ENCODE measurements at places on chromosomes 6 and 20. TPM values are rescaled to one million over a fixed set of nuclear protein-coding genes. Genes with fewer than 3 reads are reported as not detected.

The ELOVL2 gene
- total RNA-seq = 0.79 TPM

The DEFB132 gene
- not detected for total RNA-seq

The WFDC12 gene
- 1.4 TPM for total RNA-seq

The RBM24 gene
- total RNA-seq = 1.5 TPM

DNA sequence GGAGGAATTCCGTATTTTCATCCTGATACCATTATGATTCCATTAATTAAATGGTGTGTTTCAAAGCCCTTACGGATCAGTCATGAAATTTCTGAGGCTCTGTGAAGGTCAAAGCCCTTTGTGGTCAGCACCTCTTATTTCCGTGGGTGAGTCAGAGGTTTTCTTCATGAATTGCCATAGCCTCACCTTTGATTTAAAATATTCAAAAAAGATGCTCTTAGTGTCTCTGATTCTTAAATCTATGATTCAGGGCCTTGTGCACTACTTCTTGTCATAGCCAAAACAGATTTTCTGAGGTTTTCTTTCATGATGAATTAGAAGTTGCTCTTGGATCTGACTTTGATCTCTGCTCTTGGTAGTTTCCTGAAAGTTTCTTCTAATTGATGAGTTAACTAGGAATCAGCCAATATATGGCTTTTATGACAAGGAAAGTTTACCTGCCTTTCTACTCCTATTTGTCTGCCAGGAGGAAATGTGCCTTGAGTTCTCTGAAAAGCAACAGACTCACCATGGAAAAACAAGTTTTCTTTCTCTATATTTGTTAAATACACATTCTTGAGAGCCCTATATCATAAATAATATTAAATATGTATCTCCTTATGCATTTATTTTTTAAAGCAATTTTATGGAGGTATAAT is 613.0 kb downstream of the UTRN start:
- H3K36me3 ChIP-seq = no peaks in the 10 kb centered on the region
- no peaks in the 10 kb centered on the region for H3K27me3 ChIP-seq
- no peak overlapping the region for H3K27ac ChIP-seq
- no peak overlapping the region for H3K4me3 ChIP-seq

DNA sequence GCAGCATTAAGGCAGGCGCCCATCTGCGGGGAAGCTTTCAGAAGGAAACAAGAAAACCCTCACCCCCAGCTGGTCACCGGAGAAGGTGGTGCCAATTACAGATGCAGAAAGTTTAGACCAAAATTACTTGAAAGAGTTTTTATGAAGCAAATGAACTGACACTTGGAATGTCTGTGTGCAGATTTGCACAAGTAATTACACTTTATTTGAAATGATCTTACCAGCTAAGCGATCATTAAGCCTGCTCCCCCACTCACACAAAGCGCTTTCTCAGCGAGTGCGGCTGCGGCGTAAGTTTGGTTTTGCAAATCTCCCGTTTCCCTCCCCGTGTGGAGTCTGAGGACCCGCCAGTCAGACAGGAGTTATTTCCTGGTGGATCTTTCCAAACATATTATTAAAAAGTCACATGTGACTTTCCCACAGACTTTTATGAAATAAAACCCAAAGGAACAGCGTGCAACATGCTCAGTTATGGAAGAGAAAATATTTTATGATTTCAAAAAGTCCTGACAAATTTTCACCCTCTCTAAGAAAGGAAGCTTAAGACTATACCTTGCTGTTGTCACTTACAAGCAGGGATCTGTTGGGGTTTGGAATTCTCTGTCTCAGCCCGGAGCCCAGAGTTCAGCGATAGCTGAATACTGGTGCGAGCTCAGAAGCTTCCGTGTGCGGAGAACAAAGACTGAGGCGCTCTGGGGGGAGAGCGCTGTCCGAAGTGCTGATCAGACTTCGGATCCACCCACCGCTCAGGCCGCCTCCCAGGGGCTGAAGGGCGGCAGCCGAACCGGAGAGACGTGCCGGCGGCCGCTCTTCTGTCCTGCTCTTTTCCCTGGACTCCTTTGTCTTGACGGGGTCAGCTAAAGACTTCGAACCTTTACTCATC is 2.7 kb upstream of the MYT1 start:
- no peaks in the 10 kb centered on the region for H3K36me3 ChIP-seq
- H3K4me3 ChIP-seq = no peak overlapping the region
- no peaks in the 10 kb centered on the region for H3K4me1 ChIP-seq
- peaks cover 18% of the 10 kb centered on the region for H3K27me3 ChIP-seq

DNA sequence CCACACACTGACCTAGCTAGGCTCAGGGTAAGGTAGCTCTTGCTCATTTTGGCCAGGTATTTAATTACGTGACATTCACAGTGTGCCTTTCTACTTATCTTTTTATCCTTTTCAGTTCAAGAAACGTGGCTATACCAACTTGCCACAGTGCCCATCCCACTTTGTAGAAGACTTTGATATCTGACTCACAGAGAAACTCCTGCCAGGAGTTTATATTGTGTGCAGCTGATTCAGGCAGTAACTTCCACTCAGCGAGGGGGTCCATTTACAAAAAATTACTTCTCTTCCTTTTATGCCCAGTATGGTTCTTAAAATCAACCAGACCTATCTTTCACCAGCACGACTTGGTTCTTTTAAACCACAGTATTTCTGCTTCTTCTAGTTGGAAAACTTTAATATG is 75.6 kb downstream of the PRL start:
- no peaks in the 10 kb centered on the region for H3K27me3 ChIP-seq
- no peak overlapping the region for H3K4me3 ChIP-seq
- H3K27ac ChIP-seq = no peak overlapping the region

DNA sequence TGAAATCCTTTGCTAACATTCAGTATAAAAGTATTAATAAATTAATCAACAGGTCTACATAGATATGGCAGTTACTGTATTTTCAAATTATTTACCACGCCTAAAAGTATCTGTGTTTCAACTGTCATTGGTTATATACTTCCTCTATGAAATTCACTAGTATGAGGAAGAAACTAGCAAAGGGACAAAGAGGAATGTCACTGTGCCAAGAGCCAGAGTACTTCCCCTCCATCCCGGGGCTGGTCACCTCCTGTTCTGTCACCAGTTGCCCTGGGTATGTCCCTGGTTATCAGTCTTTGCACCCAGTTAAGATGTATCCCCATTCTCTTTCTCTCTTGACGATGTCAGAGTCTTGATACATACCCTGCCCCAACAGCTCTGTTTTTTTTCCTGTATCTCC is 476.8 kb upstream of the SOX4 start:
- no peaks in the 10 kb centered on the region for H3K27me3 ChIP-seq
- H3K4me1 ChIP-seq = no peaks in the 10 kb centered on the region
- H3K4me3 ChIP-seq = no peak overlapping the region
- no peaks in the 10 kb centered on the region for H3K36me3 ChIP-seq
- H3K27ac ChIP-seq = no peak overlapping the region

GRCh38 chr6:27494103-27494502 is 21.2 kb upstream of the ZNF184 start:
- no peaks in the 10 kb centered on the region for H3K4me1 ChIP-seq
- peaks cover 26% of the 10 kb centered on the region for H3K27me3 ChIP-seq
- H3K36me3 ChIP-seq = no peaks in the 10 kb centered on the region
- DNase-seq = no peak
- no peak overlapping the region for H3K27ac ChIP-seq
- no peak overlapping the region for H3K4me3 ChIP-seq

GRCh38 chr6:25122001-25122400 is 157.2 kb upstream of the CARMIL1 start:
- no peaks in the 10 kb centered on the region for H3K4me1 ChIP-seq
- no peaks in the 10 kb centered on the region for H3K27me3 ChIP-seq
- no peaks in the 10 kb centered on the region for H3K36me3 ChIP-seq
- peak overlapping the region; percentile 29 for H3K27ac ChIP-seq
- H3K4me3 ChIP-seq = no peak overlapping the region

DNA sequence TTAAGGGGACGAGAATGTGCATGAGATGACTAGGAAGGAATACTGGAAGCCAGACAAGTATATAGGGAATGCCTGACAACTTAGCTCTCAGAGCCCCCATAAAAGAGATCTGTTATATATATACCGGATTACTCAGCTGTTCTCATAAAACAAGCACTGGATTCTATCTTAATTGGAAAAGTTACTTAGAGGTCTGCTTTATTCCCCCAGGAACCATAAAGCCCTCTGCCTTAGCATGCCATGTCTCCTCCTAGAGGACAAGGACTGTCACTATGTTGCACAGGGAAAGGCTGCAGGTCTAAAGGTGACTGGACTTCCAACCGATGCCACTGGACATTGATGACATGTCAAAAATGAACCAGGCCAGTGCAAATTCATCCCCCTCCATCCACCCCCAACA is 6.4 kb downstream of the EXOC2 start:
- H3K27ac ChIP-seq = no peak overlapping the region
- H3K36me3 ChIP-seq = no peaks in the 10 kb centered on the region
- no peak overlapping the region for H3K4me3 ChIP-seq
- no peak for DNase-seq
- H3K4me1 ChIP-seq = no peaks in the 10 kb centered on the region
- H3K27me3 ChIP-seq = no peaks in the 10 kb centered on the region

GRCh38 chr6:157670466-157671186 is 152.4 kb upstream of the SNX9 start:
- H3K4me3 ChIP-seq = no peak overlapping the region
- H3K27me3 ChIP-seq = no peaks in the 10 kb centered on the region
- no peaks in the 10 kb centered on the region for H3K36me3 ChIP-seq
- H3K27ac ChIP-seq = no peak overlapping the region
- H3K4me1 ChIP-seq = peaks cover 4% of the 10 kb centered on the region

GRCh38 chr6:92848901-92849300 is 570.5 kb downstream of the EPHA7 start:
- H3K27me3 ChIP-seq = no peaks in the 10 kb centered on the region
- no peaks in the 10 kb centered on the region for H3K4me1 ChIP-seq
- no peak overlapping the region for H3K4me3 ChIP-seq
- H3K36me3 ChIP-seq = no peaks in the 10 kb centered on the region
- DNase-seq = no peak

GRCh38 chr6:33434961-33435360 is 15.1 kb downstream of the SYNGAP1 start:
- H3K27me3 ChIP-seq = no peaks in the 10 kb centered on the region
- DNase-seq = no peak
- peaks cover 9% of the 10 kb centered on the region for H3K36me3 ChIP-seq
- no peak overlapping the region for H3K27ac ChIP-seq

GRCh38 chr20:53809217-53809616 is 215.6 kb upstream of the ZNF217 start:
- no peaks in the 10 kb centered on the region for H3K36me3 ChIP-seq
- no peak for DNase-seq
- no peak overlapping the region for H3K27ac ChIP-seq
- no peaks in the 10 kb centered on the region for H3K27me3 ChIP-seq

DNA sequence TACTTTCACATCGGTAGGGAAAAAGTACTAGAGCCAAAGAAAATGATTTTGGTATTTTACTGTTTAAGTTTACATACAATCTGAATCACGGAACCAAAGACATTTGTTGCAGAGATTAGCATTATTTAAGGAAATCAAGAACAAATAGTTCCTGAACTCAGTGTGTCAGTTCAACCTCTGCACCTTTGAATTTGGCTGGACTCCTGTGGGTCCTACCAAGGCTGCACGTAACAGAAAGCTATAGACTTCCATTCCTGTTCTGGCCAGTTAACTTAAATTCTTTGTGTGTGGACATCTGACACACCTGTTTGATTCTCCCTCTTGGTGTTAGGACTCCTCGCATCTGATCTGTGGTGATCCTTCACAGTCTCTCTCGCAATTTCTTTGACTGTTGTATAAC is 69.6 kb downstream of the MACROD2 start:
- no peaks in the 10 kb centered on the region for H3K27me3 ChIP-seq
- H3K27ac ChIP-seq = no peak overlapping the region
- no peaks in the 10 kb centered on the region for H3K4me1 ChIP-seq
- H3K4me3 ChIP-seq = no peak overlapping the region
- DNase-seq = no peak

DNA sequence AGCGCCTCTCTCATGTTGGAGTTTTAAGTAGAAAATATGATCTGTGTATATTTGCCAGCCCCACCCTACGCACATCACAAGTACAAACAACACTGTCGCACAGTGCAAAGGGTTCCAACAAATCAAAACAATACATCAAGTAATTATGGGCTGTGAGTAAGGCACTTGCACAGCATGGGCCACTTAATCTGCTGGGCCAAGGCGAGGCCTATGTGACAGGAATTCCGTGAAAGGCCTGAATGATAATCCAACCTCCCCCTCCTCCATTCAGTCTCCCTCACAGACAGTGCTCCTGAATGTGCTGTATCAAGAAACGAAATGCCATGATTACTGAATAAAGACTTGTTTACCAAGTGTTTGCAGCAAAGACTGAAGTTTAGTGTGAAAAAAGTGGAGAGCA is 130.1 kb upstream of the SLC2A12 start:
- H3K4me1 ChIP-seq = no peaks in the 10 kb centered on the region
- no peaks in the 10 kb centered on the region for H3K27me3 ChIP-seq
- H3K27ac ChIP-seq = no peak overlapping the region
- H3K36me3 ChIP-seq = no peaks in the 10 kb centered on the region
- DNase-seq = no peak
- no peak overlapping the region for H3K4me3 ChIP-seq

DNA sequence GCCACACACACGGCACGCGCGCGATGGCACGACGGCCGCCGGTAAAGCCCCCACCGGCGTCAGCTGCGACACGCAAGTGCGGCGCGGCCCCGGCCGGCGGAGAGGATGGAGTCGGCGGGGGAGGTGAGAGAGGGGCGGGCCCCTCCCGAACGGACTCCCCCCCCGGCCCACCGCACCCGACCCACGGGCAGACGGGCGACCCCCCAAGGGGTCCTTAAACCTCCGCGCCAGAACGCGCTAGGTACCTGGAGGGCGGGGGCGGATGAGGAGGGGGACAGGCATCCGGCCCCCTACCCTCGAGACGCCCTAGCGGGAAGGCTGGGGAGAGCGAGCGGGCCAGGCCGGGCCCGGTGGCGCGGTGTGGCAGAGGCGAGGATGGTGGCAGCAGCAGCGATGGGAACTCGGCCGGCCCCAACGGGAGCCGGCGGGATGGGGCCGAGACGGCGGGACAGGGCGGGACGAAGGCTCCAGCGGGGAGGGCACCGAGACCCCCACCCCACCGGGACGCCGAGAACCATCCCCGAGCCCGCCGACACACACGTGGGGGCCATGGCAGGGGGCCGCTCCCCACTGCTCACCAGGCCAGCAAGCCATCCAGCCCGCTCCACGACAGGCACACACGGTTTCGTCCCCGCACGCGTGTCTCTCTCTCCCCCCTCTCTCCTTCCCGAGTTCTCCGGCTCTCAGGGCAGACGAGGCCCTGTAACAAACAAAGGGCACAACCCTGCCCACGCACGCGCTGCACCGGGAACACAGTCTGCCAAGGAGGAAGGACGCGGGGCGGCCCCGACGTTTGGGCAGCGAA is 1515.4 kb upstream of the DEFB115 start:
- DNase-seq = no peak
- no peaks in the 10 kb centered on the region for H3K27me3 ChIP-seq
- H3K4me1 ChIP-seq = no peaks in the 10 kb centered on the region
- no peaks in the 10 kb centered on the region for H3K36me3 ChIP-seq
- H3K4me3 ChIP-seq = no peak overlapping the region

DNA sequence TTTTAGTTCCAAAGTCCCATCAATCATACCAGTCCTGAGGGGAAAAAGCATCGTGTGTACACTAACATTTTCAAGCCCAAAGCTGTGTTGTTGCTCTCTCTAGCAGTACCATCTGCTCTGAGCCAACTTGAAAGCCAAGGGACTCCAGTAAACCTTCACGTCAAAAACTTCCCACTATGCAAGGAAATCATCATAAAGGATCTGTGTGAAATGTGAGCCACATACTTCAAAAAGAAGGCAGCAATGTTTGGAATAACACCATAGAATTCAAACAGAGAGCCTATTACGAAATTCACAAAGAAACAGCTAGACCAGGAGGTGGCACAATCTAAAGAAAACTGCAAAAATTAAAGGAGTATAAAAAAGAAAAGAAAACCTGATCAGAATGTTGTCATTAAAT is 399.8 kb upstream of the EPHA7 start:
- H3K36me3 ChIP-seq = no peaks in the 10 kb centered on the region
- DNase-seq = no peak

- H3K4me1 ChIP-seq = no peaks in the 10 kb centered on the region
- no peaks in the 10 kb centered on the region for H3K36me3 ChIP-seq
- DNase-seq = no peak
- H3K27ac ChIP-seq = no peak overlapping the region
Measured at GRCh38 chr6:11563793-11564192, 26.2 kb downstream of the TMEM170B start.

Data from kidney (tissue), 22 donors.